Lower leg skin (tissue), 4 donors: ENCODE measurements at places on chromosomes 4 and X. TPM values are rescaled to one million over a fixed set of nuclear protein-coding genes. Genes with fewer than 3 reads are reported as not detected.

SPACA5 gene
- total RNA-seq, result not detected

WDR44 gene
- 9.6 TPM for total RNA-seq

DNA sequence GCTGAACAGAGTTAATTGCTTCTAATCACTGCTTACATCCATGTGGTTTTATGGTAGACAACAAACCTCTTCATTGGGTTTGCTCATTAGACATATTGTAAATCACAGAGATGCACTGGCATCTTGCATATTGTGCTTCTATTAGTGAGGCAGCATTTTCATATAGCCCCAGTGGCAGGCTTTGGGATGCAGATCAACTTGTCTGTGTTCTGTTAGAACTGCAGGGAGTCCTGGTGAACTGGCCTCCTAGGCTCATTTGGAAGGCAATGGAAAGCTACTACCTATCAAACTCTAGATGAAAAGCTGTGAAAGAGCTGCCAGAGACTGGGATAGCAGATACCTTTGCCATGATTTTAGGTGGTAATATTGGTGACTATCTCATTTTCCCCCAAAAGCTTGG, 108.8 kb downstream of the NAA11 start:
- no peak for DNase-seq

DNA sequence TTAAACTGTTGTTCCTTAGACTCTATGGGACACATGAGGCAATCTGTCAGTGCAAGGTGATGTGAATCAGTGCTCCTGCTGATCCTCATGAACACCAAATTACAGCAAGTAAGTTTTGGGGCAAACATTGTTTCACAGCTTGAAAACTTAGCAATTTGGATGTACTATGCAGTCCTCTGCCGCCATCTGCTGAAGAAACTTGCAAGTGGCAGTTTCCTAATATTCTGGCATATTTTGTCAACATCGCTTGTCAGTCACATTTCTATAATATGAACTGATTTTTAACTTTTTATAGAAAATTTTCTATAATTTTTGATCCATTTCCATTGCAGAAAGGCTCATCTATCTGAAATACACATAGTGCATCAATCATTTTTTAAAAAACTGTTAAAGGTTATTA, 56.3 kb downstream of the ZAR1 start:
- no peak for DNase-seq

- no peak for DNase-seq
These were observed 117.8 kb upstream of the ENPP6 start for GRCh38 chr4:184335520-184335919.

DNA sequence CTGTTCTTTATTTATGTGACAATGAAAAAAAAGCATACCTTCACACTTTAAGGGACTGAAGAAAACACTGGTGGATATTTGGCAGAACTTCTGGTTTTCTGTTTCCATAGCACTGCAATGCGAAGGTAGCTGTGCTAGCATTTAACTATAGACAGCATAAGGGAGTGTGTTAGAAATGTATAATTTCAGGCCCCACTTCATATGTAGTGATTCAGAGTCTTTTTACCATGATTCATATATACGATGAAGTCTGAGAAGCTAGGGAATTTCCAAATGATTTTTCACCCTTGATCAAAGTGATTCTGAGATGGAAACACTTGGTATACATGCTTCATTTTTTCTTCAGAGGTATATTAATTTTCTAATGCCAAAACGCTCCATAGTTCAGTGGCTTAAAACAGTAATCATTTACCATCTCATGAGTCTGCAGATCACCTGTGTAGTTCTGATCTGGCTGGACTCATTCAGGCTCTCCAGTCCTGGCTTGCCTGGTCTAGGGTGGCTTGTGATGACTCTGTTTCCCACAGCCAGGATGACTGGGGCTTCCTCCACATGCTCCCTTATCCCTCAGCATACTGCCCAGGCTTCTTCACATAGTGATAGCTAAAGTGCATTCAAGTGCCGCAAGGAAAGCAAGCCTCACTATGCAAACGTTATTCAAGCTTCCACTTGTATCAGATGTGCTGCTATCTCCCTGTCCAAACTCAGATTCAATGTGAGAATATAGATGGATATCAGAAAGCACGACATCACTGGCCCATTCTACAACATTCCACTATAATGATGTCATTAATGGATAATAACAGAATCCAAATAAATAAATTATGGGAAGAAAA, 790.1 kb downstream of the TECRL start:
- DNase-seq, result no peak

GRCh38 chrX:13808865-13809264, 8.0 kb downstream of the GPM6B start:
- no peak for DNase-seq

DNA sequence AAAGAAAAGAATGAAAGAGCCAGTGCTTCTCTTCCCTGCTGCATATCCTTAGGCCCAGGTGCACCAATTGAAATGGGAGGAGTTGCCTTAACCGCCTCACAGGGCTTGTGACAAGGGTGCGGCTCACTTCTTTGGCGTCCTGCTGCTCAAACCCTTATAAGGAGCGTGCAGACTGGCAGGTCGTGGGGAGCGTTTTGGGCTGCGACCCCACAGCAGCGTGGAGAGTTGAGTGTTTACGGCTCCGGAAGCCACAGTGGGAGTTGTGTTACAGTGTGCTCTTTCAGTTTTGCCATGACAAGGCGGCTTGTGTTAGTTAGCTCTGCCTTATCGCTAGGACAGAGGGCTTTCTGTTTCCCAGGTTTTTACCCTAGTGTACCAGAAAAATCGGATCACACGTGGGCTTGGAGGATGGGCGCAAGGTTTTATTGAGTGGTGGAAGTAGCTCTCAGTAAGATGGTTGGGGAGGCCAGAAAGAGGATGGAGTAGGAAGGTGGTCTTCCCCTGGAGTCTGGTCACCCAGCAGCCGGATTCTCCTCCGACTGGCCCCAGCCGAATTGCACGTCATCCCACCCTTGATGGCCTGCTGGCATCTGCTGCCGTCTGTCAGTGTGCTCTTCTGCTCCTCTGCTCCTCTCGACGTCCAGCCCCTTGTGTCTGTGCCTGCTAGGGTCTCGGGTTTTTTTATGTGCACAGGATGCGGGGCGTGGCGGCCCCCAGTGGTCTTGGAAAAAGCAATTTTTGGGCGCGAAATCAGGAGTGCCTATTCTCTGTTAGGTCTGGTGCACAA, 718.9 kb downstream of the ARAP2 start:
- DNase-seq, result no peak

DNA sequence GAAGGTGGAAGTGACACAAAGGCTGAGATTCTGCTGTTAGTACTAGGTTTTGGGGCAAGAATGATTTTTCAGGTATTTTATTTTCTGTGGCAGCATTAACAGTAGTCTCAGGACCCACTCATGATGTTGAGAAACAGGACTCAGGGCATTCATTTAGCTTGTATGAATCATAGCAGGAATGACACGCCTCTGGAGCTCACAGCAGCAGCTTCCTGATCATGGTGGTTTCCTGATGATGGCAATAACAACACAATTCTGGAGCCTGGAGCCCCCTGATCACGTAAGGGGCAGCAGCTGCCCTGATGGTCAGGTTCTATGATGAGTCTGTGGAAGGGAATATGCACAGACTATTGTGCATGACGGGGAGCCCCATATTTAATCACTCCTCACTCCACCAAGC, 47.0 kb downstream of the TASL start:
- DNase-seq, result no peak

GRCh38 chrX:47579537-47579936, 2.7 kb upstream of the TIMP1 start:
- no peak for DNase-seq

GRCh38 chr4:94507708-94508107, 56.0 kb downstream of the PDLIM5 start:
- DNase-seq, result no peak
